ENCODE measurements at places on chromosomes 1 and 21.

GRCh38 chr1:36602184-36602583, 119.5 kb upstream of the CSF3R start:
- DNase-seq, result no peak

GRCh38 chr1:94949681-94950661, 23.1 kb upstream of the CNN3 start:
- no peak for DNase-seq

DNA sequence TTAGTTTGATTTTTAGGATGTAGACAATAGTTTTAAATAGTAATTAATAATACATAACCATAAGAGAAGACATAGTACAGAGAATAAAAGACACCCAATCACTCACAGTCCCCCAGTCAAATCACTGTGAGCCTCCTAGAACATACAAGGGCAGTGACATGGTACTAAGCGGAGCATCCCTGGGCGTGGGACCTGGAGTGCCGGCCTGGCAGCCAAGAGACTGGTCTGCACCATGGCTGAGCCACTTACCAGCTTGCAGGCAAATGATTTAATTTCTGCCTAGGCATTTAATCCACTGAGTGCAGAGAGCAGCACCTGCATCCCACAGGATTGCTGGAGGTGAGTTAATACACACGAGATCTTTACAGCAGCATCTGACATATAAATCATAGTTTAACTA, 20.4 kb downstream of the SDHB start:
- no peak for DNase-seq

DNA sequence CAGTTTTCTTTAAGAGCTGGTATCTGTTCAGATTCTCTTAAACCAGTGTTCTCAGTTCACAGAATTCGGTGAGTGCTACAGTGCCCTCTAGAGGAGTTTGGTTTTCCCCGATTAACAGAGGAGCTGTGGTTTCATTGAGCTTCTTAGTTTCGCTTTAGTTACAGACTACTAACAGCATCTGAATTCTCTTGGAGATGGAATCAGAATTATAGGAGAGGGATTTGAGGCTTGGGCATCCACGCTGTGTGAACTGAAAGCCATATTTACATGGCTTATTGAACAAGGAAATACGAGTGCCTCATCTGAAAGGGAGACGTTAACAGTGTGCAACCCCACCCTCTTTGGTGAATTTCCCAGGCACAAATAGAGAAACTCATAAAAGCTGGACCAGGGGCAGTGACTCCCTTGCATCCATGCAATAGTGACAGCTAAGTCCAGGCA, 202.0 kb downstream of the USH2A start:
- DNase-seq, result no peak

GRCh38 chr21:15731243-15731613, 1.4 kb downstream of the USP25 start:
- DNase-seq, result no peak

GRCh38 chr1:167462341-167462740, 56.0 kb downstream of the CD247 start:
- DNase-seq, result no peak

DNA sequence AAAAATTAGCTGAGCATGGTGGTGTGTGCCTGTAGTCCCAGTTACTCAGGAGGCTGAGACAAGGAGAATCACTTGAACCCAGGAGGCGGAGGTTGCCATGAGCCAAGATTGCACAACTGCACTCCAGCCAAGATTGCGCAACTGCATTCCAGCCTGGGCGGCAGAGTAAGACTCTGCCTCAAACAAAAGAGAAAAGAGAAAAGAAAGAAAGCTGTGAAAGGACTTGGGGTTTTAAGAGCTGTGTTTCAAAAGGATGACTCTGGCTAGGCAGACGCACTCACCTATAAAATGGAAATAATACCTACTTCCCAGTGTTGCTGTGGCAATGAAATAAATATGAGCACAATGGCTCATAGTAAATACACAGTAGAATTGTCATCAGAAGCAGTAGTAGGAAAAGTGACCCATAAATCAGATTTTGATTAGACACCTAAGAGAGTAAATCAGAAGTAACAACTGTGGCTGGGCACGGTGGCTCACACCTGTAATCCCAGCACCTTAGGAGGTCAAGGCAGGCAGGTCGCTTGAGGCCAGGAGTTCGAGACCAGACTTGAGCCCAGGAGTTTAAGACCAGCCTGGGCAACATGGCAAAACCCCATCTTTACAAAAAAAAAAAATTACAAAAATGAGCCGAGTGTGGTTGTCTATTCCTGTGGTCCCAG, 45.9 kb upstream of the PUM1 start:
- DNase-seq, result no peak

DNA sequence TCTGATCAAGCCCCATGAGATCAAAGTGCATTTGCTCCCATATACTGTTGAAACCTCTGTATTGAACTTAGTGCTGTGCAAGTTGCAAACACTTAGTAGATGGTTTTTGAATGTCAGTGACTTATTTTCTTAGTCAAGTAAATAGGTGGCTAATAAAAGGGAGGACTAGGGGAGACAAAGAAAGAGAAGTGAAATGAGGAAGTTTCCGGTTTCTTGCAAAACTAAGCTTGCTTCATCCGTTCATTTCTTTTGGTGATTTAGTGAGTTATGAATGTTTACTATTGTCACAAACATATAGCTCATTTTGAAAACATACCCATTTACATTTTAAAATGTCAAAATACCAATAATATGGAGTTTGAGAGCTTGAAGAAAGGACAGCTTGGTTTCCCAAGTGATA, 23.0 kb downstream of the ADAMTS5 start:
- no peak for DNase-seq

DNA sequence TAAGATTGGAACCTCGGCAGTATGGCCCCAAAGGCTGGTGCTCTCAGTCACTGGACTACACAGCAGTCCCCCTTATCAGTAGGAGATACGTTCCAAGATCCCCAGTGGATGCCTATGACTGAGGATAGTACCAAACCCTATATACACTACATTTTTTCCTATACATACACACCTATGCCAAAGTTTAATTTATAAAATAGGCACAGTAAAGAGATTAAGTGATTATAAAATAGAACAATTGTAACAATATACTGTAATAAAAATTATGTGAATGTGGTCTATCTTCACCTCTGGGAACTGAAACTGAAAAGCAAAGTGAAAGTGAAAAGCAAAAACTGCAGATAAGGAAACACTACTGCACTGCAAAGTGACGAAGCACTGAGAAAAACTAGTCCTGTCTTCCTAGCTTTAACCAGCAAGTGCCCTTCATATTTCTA, 96.8 kb downstream of the INTS7 start:
- DNase-seq, result no peak

GRCh38 chr1:210446479-210446878, 117.8 kb downstream of the HHAT start:
- DNase-seq, result peak; percentile 58

DNA sequence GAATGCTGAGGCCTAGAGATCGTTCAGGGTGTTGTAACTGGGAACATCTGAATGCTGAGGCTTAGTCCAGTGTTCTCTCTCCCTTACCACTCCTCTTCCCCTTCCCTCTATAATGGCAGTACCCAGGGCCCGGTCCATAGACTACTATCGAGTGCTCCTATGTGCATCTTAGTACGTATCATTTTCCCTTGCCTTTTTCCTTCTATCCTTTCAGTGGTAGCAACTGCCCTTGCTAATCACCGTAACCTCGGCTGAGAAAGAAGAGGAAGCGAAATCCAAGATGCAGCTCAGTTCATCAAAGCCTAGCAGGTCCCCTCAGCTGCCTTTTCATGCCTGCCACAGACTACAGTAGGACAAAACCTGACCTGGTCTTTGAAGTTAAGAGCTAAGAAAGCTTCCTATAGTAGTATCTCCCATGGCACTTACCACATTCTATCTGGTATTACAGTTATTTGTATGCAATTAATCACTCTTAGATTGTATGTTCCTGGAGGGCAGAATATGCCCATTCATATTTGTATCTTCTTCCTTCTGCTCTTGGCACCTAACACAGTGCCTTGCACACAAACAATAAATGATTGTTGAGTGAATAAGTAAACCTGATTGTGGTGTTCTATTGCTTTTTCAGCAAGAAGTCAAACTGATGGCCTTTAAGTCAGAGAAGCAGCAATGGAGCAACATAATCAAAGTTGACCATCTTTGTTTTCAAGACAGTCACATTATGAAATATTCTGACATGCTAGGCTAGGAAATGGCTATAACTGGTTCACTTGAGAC, 22.4 kb downstream of the CNIH4 start:
- DNase-seq, result no peak

DNA sequence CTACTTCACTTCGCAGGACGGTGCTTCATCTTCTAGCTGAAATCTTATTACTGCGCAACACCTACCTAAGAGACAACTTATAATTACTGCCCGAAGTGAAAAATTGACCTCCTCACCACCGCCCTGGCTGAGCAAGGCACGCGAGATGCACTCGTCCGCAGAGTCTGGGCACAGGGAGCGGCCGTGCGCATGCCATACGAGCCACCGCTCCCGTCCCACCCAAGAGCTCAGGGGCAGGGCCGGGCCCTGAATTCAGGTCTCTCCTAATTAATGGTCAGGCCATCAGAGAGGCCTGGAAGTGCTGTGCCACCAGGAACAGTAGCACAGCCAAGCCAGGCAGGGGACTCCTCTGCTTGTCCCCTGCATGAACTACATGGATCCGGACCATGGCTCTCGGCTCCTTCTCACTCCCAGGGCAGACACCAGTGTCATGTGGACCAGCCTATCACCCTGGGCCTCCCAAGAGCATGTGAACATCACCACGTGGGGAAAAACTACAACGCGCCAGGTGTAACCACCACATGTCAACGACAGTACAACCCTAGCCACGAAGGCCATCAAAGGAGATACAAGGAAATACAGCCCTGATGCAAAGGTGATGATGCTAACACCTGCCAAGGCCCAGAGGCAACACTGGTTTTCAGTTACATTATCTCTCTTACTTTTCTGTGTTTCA, 11.5 kb downstream of the RIPK4 start:
- DNase-seq, result no peak

GRCh38 chr1:219051547-219051946, 122.1 kb upstream of the LYPLAL1 start:
- DNase-seq, result no peak

GRCh38 chr21:41589620-41590175, 81.7 kb upstream of the TMPRSS2 start:
- no peak for DNase-seq

- DNase-seq, result no peak
These were observed 75.9 kb downstream of the IGSF21 start for GRCh38 chr1:18183533-18183932.

DNA sequence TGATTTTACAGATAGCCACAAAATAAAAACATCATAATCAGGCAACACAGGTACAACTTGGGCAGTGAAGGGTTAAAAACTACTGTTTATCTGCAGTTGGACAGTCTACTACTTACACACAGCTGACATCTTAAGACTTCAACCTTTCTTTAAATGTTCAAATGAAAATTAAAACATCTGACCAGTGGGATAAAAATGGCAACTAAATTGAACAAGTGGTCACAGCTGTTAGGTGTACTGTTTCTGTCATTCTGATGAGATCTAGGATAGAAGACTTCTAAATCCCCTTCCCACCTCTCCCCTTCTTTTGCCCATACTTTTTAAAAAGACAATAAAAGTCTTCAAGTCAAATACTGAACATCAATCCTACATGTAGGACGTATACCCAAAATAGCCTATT, 56.2 kb downstream of the ENAH start:
- no peak for DNase-seq

DNA sequence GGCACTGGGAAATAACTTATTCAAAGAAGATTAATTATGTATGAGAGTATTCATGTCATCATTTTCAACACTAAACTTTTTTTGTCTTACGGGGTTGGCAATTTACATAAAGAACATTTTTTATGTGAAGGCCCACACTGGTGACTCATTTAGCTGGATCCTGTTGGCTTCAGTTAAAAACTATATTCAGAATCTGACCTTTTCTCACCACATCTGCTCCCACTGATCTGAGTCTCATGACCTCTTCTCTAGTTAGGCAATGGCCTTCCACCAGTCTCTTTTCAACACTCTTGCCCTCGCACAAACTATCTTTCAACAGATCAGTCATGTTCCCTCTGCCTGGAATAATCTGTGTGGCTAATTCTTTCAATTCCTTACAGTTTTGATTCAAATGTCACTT, 53.4 kb downstream of the TMPRSS15 start:
- DNase-seq, result no peak

GRCh38 chr1:3779265-3779911, 6.8 kb downstream of the SMIM1 start:
- no peak for DNase-seq

DNA sequence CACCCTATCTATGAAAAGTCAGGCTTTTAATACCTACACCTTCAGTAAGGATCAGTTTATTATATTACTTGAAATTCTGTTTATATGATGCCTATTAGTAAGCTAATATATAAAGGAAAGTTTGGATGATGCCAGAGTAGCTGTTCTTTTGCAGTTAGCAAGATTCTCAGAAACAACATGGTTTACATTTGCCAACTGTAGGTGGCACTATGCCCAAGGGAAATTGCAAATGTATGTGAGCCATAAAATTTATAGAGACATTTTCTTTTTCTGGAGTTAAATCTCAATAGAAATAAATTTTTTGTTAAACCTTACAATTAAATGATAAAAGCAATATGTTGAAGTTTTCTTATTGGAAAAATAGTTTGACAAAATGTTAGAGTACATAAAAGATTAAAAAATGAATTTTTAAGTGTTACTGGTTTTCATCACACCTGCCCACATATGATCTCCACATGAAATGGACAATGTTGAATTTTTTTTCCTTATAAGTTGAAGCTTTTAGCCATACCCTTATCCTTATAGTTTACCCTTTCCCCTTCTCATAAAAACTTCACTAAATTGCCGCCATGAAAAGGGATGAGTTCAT, 32.1 kb upstream of the EPHX4 start:
- no peak for DNase-seq

GRCh38 chr21:40675017-40675416, 171.9 kb downstream of the DSCAM start:
- DNase-seq, result no peak

DNA sequence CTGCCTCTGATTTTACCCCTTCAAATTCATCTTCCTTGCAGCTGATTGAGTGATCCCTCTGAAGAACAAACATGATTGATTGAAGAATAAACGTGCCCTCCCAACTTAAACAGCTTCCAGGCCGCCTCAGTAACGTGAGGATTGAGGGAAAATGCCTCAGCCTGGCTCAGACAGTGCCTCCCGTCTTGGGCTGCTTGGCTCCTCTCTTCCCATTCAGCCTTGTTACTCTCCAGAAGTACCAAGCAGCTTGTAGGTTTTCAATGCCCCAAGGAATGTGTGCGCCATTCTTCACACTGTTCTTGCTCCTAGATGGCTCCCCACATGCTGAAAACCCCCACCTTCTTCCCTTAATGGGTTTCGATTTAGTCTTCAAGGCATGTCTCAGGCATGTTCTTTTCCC, 51.8 kb downstream of the ST6GALNAC5 start:
- no peak for DNase-seq

- DNase-seq, result no peak
These were observed 42.1 kb upstream of the SEC16B start for GRCh38 chr1:178011864-178012503.

DNA sequence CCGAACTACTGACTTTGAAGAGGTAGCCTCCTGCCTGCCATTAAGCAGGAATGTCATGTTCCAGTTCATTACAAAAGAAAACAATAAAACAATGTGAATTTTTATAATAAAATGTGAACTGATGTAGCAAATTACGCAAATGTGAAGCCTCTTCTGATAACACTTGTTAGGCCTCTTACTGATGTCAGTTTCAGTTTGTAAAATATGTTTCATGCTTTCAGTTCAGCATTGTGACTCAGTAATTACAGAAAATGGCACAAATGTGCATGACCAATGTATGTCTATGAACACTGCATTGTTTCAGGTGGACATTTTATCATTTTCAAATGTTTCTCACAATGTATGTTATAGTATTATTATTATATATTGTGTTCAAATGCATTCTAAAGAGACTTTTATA, 159.8 kb upstream of the SGIP1 start:
- DNase-seq, result no peak

GRCh38 chr1:223153177-223154119, 10.4 kb upstream of the TLR5 start:
- DNase-seq, result no peak
